ENCODE measurements at places on chromosomes 4 and X.

GRCh38 chr4:25863831-25864418, 1.1 kb upstream of the SEL1L3 start:
- DNase-seq, result no peak

DNA sequence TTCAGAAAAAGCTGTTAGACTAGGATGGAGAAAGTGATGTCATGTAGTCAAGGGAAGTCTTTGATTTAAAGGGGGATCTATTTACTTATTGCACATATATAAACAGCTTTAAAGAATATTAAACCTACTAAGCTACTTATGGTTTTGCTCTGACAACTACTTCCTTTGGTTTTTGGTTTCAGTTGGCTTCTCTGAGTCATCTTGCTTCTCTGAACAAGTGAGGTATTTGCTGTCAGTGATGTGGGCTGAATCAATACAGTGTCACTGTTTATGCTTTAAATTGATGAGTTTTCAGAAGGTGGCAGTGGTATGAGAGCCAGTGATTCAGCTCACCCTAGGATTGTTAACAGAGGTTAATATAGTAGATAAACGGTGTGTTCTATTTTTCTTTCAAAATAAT, 75.1 kb downstream of the CEP44 start:
- DNase-seq, result no peak

DNA sequence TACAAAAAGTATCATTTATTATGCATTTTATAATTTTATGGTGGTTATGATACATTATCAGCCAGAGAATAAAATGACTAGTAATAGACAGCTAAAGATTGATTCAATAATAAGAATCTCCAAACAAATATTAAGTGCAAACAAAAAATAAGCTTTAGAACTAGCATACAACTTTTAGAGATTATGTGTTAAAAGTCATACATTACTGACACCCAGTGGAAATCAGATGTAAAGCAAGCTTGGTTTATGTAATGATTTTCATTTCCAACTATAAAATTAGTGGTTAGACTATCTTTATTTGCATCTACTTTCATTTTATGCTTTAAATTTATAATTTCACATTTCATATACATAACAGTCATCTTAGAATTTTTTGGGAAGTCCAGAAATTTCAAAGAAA, 57.7 kb downstream of the IL13RA2 start:
- no peak for DNase-seq

DNA sequence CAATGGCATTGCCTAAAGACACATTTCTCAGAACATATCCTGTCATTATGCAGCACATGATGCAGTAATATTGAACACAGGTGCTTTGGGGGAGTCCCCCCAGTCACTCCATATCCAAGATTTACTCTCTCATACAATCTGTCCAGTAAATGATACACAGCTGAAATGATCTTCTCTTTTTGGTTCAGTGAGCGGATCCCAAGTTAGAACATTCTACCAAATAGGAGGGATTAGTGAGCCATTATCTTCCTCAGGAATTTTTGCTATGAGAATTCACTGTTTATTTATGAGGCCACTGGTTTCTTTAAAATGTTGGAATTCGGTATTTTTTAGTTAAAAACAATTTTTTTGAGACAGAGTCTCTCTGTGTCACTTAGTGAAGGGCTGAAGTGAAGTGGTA, 96.5 kb downstream of the TRAPPC11 start:
- DNase-seq, result no peak

DNA sequence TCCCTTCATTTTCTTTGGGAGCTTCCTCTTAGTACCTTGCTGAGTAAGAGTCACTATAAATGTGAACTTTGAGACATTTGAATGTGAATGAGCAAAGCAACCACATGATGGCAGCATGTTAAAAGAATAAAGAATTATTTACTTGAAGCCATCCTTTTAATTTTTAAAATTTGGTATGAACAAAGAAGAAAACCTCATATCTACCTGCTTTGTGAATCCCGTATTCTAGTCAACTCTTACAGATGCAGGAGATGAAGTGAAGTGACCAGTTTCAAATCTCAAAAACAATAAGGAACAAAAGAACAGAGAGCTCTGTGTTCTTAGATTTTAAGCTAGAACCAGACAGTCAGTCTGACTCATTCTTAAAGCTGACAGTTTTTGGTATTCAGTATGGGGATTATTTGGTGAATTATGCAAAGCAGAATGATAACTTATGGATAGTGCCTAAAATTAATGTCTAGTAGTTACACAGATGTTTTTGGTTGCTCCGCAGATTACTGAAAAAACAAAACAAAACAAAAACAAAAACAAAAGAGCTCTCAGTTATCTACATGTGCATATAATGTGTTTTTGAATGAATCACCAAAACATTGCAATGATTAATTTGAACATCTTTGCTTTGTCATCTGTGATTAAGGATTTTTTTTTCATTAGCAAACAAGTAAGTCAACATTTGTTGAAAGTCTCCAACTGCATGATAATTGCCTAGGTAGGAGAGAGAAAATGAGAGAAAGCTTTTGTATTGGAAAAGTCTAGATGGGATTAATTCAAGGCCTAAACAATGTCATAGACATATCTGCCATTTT, 48.2 kb upstream of the H2AZ1 start:
- DNase-seq, result no peak

- no peak for DNase-seq
Measured at GRCh38 chr4:167966143-167966542, 126.2 kb upstream of the ANXA10 start.

GRCh38 chr4:6963139-6963611, 53.5 kb downstream of the TBC1D14 start:
- DNase-seq, result no peak

DNA sequence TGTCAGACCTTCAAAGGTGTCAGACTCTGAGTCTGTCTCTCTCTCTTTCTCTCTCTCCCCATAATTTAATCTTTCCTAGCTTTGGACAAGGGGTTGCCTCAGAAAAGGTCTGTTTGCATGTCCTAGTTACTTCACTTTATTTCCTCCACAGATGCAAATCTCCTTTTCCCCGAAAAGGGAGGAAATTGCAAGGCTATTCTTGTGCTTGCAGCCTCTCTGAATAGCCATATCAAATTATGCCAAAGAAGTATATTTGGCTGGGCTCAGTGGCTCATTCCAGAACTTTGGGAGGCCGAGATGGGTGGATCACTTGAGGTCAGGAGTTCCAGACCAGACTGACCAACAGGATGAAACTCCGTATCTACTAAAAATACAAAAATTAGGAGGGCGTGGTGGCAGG, 145.6 kb upstream of the GATB start:
- no peak for DNase-seq

GRCh38 chr4:7333024-7333780, 101.5 kb downstream of the PSAPL1 start:
- DNase-seq, result no peak

DNA sequence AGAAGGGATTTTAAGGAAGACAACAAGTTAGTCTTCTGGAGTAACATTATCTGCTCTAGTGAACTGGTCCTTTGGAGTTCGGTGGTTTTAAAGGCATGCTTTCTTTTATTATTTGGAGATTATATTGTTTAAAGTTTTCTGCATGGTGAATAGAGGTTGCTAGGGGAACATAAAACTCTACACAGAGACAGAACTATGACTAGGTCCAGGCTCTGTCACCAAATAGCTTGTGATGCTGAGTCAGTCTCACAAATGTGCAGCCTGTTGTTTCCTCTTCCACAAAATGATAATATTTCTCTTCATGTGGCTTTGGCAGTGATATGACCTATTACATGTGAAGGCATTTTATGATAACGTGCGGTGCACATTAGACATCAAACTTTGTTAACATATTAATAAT, 132.6 kb downstream of the PACRGL start:
- no peak for DNase-seq

DNA sequence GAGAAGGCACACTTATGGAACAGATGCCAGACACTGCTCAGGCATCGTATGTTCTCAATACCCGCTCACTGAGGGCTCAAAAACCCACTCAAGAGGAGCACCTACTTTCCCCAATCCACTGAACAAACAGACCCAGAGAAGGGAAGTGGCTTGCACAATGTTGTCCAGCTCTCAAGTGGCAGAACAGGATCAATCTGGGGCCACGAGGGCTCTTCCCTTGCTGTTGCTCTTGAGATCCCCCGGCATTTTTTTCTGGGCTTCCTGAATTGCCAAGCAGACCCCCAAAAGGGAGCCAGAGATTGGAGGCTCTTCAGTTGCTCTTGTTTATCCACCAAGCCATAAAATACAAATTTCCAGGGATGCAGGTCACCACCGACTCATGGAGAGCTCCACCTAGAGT, 35.7 kb downstream of the IDS start:
- no peak for DNase-seq

- DNase-seq, result no peak
Measured at GRCh38 chr4:80027611-80028010, 45.4 kb downstream of the ANTXR2 start.

DNA sequence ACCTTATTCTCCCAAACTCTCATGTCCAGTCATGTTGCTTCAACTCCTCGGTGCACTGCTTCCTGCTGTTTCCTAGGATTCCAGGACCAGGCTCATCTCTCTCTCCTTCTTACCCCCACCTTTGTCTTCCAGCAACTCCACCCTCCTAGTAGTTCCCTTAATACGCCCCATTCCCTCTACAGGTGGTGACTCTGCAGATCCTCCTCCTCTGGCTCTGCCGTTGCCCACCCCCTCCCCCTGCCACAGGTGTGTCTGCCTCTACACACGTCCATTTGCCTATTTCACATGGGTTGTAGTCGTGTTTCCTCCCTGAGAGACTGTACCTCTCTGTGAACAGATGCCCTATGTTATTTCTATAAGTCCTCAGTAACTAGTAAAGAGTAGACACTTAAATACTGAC, 32.4 kb downstream of the CDS1 start:
- no peak for DNase-seq

- no peak for DNase-seq
Measured at GRCh38 chrX:12434493-12434892, 296.2 kb downstream of the FRMPD4 start.

GRCh38 chr4:22635692-22636091, 57.0 kb upstream of the GBA3 start:
- no peak for DNase-seq

DNA sequence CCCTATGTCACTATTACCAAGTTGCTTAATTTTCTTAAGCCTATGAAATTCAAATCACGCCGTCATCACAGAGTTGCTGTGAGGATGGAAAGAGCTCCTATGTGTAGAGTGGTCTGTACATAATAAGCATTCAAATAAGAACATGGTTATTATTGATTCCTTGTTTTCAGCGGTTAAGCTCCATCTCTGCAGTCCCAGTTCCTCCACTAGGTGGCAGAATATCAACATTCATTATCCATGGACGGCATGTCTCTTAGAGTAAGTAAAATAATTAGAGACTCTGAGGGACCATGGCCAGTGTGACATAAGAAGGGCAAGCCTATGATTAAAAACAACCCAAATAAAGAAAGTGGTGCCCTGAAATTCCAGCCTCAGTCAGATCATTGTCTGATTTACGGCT, 132.5 kb upstream of the NHS start:
- no peak for DNase-seq

Data from stimulated activated CD4-positive, alpha-beta T cell treated with anti-CD3 and anti-CD28 coated beads, Interleukin-1b, Interleukin-23, amount 100 ng/mL, for 1 hour (primary cell).